Progenitor cell of endocrine pancreas (in vitro differentiated cells): ENCODE measurements at places on chromosomes 6 and 20.
A peak's percentile ranks its signal among the peaks of the same experiment; 100 is the strongest.

- no peak for DNase-seq
These were observed 3.2 kb downstream of the SLC17A9 start for GRCh38 chr20:62955519-62956386.

DNA sequence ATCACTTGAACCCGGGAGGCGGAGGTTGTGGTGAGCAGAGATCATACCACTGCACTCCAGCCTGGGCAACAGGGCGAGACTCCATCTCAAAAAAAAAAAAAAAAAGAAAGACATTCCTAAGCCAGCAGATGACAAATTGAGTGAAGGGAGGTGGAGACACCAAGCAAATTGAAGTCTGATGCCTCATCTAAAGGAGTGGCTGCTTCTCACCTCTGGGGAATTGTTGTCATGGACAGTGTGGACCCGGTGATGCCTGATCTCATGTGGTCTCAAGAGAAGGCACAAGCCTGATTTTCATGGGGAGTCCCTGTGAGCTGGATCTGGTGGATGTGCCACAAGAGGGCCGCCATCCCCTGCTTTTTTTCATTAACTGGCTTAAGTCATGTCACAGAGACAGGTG, 272.0 kb downstream of the ZNF217 start:
- no peak for DNase-seq

GRCh38 chr6:166293731-166294584, 14.2 kb downstream of the PRR18 start:
- no peak for DNase-seq

DNA sequence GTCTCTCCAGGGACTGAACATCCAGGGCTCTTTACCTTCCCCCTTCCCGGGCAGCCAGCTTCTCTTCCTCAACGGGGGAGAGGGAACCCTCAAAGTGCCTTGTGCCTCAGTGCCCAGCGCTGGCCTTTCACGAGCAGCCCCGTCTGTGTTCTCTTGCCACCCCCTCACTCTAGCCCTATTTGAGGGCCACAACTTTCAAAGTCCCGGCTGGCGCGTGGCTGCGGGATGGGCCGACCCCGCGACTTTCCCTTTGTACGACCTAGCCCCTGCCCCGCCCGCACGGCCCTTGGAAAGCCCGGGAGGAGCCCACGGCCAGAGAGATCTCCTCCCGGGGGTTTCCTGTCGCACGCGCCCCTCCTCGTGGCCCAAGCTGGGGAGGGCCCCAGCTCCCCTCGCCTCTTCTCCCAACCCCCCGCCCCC, 559 bp downstream of the SCRT2 start:
- DNase-seq, result no peak

GRCh38 chr6:38813041-38813823, 98.1 kb downstream of the DNAH8 start:
- no peak for DNase-seq

- DNase-seq, result no peak
These were observed 20.0 kb downstream of the SULF2 start for GRCh38 chr20:47765271-47765670.

DNA sequence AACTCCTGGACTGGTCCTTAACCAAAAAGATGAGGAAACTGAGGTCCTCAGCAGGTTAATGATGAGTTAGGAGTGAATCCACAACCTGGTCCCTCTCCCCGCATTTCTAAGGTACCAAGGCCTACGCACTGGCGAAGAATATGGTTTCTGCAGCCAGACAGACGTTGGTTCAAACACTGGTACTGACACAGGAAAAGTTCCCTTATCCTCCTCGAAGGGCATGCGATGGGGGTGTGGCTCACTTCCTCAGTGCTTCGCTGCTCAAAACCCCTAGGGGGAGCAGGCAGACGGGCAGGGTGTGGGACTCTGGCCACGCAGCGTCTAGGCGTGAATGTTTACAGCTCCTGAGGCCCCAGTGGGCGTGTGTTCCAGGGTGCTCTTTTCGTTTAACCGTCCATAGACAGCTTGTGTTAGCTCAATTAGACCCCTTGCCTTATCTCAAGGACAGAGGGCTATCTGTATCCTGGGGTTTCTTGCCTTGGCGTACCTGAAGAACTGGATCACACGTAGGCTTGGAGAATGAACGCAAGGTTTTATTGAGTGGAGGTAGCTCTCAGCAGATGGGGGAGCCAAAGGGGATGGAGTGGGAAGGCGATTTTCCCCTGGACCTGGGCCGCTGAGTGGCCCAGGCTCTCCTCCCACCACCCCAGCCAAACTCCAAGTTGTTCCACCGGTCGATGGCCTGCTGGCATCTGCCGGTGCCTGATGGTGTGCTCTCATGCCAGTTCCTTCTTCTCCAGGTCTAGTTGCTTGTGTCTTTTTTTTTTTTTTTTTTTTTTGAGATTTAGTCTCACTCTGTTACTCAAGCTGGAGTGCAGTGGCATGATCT, 31.8 kb upstream of the PTPN1 start:
- DNase-seq, result no peak

DNA sequence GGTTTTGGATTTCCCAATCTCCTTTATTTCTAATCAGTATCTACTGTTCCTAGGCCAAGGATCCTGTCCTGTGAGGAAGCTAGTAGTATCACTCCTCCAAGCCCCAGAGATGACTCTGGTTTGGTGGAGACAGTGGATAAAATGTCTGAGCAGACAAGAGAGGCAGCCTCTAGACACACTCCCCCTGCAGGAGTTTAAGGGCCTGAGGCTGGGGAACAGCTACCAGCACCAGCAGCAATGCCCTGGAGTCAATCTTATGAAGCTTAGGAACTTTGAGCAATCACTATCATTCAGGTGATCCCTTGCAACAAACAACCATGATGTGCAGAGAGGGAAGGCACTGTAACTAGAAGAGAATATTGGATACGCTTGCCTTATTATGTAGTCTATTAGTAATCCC, 384.7 kb upstream of the ID4 start:
- no peak for DNase-seq

GRCh38 chr6:138289739-138290138, 71.4 kb upstream of the PBOV1 start:
- DNase-seq, result peak; percentile 41

DNA sequence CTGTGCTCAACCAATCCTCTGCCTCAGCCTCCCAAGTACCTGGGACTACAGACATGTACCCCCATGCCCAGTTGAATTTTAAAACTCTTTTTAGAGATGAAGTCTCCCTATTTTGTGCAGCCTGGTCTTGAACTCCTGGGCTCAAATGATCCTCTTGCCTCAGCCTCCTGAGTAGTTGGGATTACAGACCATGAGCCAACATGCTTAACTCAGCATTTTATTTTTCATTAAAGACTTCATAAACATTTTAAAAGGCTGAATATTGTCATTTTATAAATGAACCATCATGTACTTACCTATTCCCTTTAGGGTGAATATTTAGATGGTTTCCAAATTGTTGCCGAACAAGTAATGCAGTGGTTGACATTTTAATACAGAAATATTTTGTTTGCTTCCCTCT, 16.5 kb upstream of the IFNGR1 start:
- no peak for DNase-seq

DNA sequence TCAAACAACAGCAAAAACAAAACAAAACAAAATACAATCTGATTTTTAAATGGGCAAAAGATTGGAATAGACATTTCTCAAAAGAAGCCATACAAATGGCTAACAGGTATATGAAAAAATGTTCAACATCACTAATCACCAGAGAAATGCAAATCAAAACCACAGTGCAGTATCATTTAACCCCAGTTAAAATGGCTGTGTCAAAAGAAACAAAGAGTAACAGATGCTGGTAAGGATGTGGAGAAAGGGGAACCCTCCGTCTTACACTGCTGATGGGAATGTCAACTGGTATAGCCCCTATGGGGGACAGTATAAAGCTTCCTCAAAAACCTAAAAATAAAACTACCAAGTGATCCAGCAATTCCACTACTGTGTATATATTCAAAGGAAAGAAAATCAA, 10.9 kb upstream of the NELFCD start:
- DNase-seq, result no peak

DNA sequence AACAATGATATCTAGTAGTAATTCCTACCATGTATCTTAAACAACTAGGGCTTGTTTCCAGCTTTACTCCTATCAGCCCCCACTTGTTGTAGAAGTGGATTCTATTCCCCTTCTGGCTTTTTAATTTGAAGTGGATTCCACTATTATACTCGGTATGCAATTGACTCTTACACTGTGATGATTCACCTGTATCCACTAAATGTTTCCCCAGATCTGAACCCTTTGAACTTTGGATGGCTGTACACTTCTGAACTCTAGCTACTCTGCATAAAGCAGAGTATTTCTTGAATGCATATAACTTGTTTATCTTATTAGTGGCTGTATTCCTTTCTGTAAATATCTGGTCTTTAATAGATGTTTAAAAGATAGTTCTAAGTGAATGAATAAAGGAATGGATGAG, 538.4 kb upstream of the NRSN1 start:
- DNase-seq, result no peak

- DNase-seq, result no peak
These were observed 110.7 kb downstream of the UTRN start for GRCh38 chr6:144395826-144396225.

DNA sequence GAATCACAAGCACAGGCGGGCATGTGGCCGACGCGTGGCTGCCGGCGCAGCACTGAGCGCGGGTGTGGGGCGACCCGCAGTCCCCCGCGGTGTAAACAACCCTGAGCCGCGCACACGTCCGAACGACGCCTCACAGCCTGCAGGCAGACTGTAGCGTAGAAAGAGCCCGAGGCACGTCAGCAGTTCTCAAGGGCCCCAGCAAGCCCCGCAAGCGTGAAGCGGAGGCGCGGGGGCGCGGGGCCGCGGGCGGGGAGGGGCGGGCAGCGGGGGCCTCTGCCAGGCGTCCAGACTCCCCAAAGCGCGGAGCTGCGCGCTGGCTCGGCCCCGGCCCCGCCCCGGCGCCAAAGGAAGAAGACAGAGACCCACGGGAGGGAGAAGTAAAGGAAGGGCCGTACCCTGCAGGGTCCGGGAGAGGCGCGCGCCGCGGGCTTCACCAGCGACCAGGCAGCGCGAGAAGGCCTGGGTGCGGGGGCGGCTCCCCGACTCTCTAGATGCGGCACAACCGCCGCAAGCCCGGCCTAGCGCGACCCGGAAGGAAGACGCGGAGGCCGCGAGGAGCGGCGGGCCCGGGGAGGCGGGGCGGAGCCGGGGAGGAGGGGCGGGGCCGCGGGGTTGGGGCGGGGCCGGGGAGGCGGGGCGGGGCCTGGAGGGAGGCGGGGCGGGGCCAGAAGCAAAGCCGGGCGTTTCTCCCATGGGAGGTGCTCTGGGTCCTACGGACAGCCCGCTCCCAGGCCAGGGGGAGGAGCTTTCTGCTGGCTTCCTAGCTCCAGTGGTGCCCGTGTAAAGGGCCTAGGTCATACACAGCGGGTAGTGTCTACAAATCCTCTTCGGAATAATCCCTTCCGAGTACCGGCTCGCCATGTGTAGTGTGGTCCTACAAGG, at the start of gene FBXL4:
FBXL4 (minus strand) TSS at position 536 of the 882 bp plus-strand sequence. CDS start 20,958 bp downstream, outside the sequence.
- DNase-seq, result peak; percentile 56

GRCh38 chr6:35044761-35045421, 96.2 kb downstream of the TCP11 start:
- no peak for DNase-seq

GRCh38 chr6:45278367-45278766, 49.8 kb upstream of the RUNX2 start:
- no peak for DNase-seq

GRCh38 chr6:15626160-15626559, 36.7 kb downstream of the DTNBP1 start:
- no peak for DNase-seq

DNA sequence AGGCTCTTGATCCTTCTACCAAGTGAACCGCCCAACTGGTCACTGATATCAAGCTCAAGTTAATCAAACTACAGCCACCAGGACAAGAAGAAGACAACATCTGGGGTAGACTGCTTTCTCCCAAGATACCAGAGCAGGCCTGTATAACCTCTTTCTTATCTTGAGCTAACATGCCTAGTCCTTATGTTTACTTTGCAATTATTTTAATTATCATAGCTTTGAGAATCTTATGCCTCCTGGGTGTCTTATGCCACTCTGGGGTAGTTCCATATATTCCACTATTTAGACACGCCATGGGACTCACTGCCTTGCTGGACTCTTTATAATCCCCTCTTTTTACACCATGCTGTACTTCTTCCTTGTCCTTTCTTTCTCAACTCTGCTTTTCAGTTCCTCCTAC, 41.5 kb upstream of the ECI2 start:
- DNase-seq, result no peak

- no peak for DNase-seq
These were observed 95.5 kb downstream of the QRSL1 start for GRCh38 chr6:106724848-106725247.

GRCh38 chr6:44444853-44445252, 57.3 kb downstream of the CDC5L start:
- DNase-seq, result no peak

GRCh38 chr6:140486450-140487361, 1112.3 kb upstream of the CITED2 start:
- no peak for DNase-seq

DNA sequence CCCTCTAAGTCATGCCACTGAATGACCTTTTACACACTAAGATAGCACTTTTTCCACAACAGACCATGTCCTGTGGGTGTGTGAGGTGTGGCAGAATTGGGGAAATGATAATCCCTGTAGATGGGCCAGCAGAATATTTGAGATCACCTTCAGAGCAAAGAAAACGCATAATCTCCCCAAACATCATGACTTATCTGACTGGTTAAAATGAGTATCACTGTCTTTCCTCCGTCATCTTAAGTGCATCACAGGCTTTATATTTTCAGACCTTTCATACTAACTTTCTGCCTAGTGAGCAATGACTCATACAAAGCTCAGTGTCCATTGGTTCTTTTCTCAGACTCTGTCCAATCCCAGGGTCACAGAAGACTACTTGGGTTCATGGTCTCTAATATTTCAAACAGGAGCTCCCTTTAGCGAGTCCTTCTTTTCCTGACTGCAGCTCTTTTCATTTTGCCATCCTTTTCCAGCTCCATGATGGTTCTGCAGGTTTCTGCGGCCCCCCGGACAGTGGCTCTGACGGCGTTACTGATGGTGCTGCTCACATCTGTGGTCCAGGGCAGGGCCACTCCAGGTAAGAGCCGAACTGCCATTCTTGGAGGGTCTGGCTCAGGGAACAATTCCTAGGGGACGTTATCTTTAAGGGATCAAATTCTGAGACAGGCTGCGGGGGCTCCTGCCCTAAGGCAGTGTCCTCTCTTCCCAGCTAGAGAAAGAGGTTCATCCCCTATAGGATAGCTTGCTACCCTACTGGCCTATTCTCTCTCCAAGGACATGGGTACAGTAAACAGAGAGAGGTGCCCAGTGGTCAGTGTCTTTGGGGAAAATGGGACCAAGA, at the start of gene HLA-DPB1:
HLA-DPB1 (plus strand) TSS at position 423 of the 838 bp plus-strand sequence; CDS start at position 475, 52 bp downstream.
- no peak for DNase-seq

- no peak for DNase-seq
These were observed 61.6 kb upstream of the SNX9 start for GRCh38 chr6:157761331-157761921.

DNA sequence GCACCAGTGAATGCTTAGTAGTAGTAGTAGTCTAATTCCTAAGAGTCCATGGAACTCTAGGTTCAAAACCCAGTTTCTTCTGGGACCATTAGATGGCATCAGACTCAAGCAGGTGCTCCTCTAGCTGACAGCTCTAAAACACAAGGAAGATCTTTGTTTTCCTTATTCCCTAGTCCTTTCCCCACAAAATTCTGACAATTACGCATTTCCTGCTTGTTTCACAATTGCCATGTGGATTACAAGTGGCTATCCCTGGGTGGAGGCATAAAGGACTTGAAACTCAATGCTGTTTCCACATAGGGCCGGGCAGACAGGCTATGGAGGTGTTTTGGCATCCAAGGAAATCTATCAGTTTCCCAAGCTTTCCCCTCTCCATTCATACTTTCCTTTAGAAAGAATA, 9.2 kb upstream of the HLA-DOB start:
- no peak for DNase-seq
